ENCODE measurements at places on chromosomes 4 and X. TPM values are rescaled to one million over a fixed set of nuclear protein-coding genes. Genes with fewer than 3 reads are reported as not detected.
A peak's percentile ranks its signal among the peaks of the same experiment; 100 is the strongest.

- no peak overlapping the region for H3K27ac ChIP-seq
- no peak for DNase-seq
- no peaks in the 10 kb centered on the region for H3K4me1 ChIP-seq
- no peaks in the 10 kb centered on the region for H3K27me3 ChIP-seq
These were observed 90.3 kb upstream of the FRG1 start for GRCh38 chr4:189850239-189850856.

DNA sequence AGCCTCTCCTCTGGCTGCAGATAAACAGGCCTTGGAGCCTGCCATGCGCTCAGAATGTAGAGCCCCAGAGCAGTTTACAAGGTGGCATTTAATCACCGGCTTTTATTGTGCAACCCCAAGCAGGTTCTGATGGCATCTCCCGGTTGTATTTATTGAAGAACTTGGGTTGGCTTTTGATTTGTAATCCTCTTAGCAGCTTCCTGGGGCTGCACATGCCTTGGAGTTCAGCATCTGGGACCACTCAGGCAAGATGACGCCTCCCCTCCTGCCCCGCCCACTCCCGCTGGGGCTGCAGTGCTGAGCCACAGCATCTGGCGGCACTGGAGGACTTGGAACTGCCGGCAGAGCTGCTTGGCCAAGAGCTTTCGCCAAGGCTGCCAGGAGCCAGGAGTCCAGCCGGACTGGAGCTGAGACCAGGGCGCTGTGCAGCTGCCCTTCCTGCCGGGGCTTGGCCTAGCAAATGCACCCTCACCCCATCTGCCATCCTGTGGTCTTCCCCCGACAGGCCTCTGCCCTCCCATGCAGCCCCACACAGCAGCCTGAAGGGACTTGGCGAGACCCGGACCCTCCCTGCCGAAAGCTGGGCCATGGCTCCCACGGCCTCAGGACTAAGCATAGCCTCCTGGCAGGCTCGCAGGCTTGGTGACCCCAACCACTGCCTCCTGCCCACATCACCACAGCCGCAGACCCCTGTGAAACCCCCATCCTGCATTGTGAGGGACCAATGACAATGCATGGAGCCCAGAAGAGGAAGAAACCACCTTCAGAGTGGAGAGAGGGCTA lies 5.4 kb downstream of the HTRA3 start:
- H3K27me3 ChIP-seq = peaks cover 20% of the 10 kb centered on the region
- H3K27ac ChIP-seq = peak overlapping the region; percentile 43
- DNase-seq = peak; percentile 30
- H3K4me1 ChIP-seq = peaks cover 9% of the 10 kb centered on the region
- H3K36me3 ChIP-seq = no peaks in the 10 kb centered on the region
- H3K4me3 ChIP-seq = no peak overlapping the region

- H3K27me3 ChIP-seq = no peaks in the 10 kb centered on the region
- peaks cover 27% of the 10 kb centered on the region for H3K4me1 ChIP-seq
- H3K4me3 ChIP-seq = peak overlapping the region; percentile 39
- peaks cover 4% of the 10 kb centered on the region for H3K36me3 ChIP-seq
These were observed 25.8 kb upstream of the CHRNA9 start for GRCh38 chr4:40309250-40309774.

- H3K4me3 ChIP-seq = no peak overlapping the region
- no peaks in the 10 kb centered on the region for H3K27me3 ChIP-seq
- no peak overlapping the region for H3K27ac ChIP-seq
- DNase-seq = no peak
These were observed 89.3 kb downstream of the DDIT4L start for GRCh38 chr4:100100985-100101384.

GRCh38 chrX:65657659-65658058 lies 9.8 kb upstream of the MSN start:
- no peaks in the 10 kb centered on the region for H3K27me3 ChIP-seq
- H3K4me1 ChIP-seq = peaks cover 18% of the 10 kb centered on the region
- no peak overlapping the region for H3K27ac ChIP-seq

DNA sequence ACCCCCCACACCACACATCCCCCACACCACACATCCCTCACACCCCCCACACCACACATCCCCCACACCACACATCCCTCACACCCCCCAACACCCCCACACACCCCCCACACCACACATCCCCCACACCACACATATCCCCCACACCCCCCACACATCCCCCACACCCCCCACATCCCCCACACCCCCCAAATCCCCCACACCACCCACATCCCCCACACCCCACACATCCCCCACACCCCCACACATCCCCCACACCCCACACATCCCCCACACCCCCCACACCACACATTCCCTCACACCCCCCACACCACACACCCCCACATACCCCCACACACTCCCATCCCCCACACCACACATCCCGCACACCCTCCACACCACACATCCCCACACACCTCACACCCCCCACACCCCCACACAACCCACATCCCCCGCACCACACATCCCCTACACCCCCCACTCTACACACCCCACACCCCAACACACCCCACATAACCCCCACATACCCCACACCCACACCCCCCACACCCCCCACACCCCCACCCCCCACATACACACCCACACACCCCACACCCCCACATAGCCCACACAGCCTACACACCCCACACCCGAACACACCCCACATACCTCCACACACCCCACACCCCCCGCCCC lies 172.9 kb downstream of the DCLK2 start:
- no peak overlapping the region for H3K4me3 ChIP-seq
- peaks cover 42% of the 10 kb centered on the region for H3K36me3 ChIP-seq
- no peaks in the 10 kb centered on the region for H3K27me3 ChIP-seq
- no peak for DNase-seq

GRCh38 chr4:184968366-184968765 lies 49.9 kb upstream of the HELT start:
- H3K27me3 ChIP-seq = peaks cover 10% of the 10 kb centered on the region
- H3K4me3 ChIP-seq = no peak overlapping the region
- H3K4me1 ChIP-seq = no peaks in the 10 kb centered on the region
- no peak overlapping the region for H3K27ac ChIP-seq

DNA sequence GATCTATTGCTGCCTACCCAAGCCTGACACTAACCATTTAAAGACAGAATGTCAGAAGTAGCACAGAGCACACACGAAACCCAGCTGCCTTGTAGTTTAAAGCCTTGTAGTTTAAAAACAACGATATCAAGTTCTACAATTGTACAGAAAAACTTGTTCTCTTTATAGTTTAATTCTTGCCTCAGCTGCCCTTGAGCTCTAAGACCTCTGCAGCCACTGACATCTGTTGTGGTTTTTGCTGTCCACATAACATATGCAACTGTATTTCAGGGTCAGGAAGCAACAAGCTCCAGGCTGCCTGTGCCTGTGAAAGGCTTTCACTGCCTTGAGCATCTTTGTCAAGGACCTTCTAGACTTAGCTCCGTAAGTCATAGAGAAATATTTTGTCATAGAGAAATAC lies 227.2 kb downstream of the SPCS3 start:
- no peaks in the 10 kb centered on the region for H3K27me3 ChIP-seq
- peaks cover 2% of the 10 kb centered on the region for H3K36me3 ChIP-seq
- H3K27ac ChIP-seq = no peak overlapping the region
- H3K4me3 ChIP-seq = no peak overlapping the region
- DNase-seq = no peak

GRCh38 chr4:150960818-150961217 lies 54.3 kb downstream of the LRBA start:
- H3K4me3 ChIP-seq = no peak overlapping the region
- H3K36me3 ChIP-seq = peaks cover 35% of the 10 kb centered on the region
- H3K27me3 ChIP-seq = no peaks in the 10 kb centered on the region
- no peak overlapping the region for H3K27ac ChIP-seq

GRCh38 chrX:15915959-15916703 lies 61.5 kb upstream of the AP1S2 start:
- no peak for DNase-seq
- peaks cover 36% of the 10 kb centered on the region for H3K4me1 ChIP-seq
- peak overlapping the region; percentile 67 for H3K27ac ChIP-seq
- no peaks in the 10 kb centered on the region for H3K27me3 ChIP-seq
- H3K4me3 ChIP-seq = no peak overlapping the region
- peaks cover 8% of the 10 kb centered on the region for H3K36me3 ChIP-seq

DNA sequence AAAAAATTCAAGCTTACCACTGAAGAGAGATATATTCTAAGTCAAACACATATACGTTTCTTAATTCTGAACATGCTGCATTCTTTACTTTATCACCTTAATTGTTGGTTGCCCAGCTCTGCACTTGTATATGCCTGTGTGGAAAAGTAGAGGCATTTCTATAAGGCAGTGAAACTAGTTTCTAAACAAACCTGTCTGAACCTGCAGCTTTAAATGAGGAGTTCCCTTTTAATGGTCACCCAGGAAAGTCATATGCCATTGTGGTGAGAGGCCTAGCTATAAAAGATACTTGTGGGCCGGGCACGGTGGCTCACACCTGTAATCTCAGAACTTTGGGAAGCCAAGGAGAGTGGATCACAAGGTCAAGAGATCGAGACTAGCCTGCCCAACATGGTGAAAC lies 147.4 kb upstream of the RXFP1 start:
- H3K27me3 ChIP-seq = no peaks in the 10 kb centered on the region
- no peak overlapping the region for H3K4me3 ChIP-seq
- H3K36me3 ChIP-seq = no peaks in the 10 kb centered on the region

GRCh38 chr4:1288786-1289185 lies 905 bp upstream of the MAEA start:
- DNase-seq = no peak
- peaks cover 4% of the 10 kb centered on the region for H3K36me3 ChIP-seq
- H3K4me1 ChIP-seq = peaks cover 29% of the 10 kb centered on the region
- peak overlapping the region; percentile 95 for H3K27ac ChIP-seq
- H3K4me3 ChIP-seq = peak overlapping the region; percentile 91

GRCh38 chr4:6673660-6674499 lies 19.8 kb upstream of the S100P start:
- H3K36me3 ChIP-seq = peaks cover 26% of the 10 kb centered on the region
- H3K27me3 ChIP-seq = no peaks in the 10 kb centered on the region
- DNase-seq = peak; percentile 82
- peak overlapping the region; percentile 99 for H3K27ac ChIP-seq
- peaks cover 42% of the 10 kb centered on the region for H3K4me1 ChIP-seq

GRCh38 chrX:67700602-67701001 lies 156.8 kb downstream of the AR start:
- no peaks in the 10 kb centered on the region for H3K4me1 ChIP-seq
- DNase-seq = no peak
- H3K36me3 ChIP-seq = peaks cover 4% of the 10 kb centered on the region

GRCh38 chrX:139581068-139581467 lies 50.5 kb downstream of the F9 start:
- H3K4me3 ChIP-seq = no peak overlapping the region
- no peaks in the 10 kb centered on the region for H3K36me3 ChIP-seq
- no peaks in the 10 kb centered on the region for H3K4me1 ChIP-seq
- no peak overlapping the region for H3K27ac ChIP-seq
- peaks cover 38% of the 10 kb centered on the region for H3K27me3 ChIP-seq

GRCh38 chrX:17788439-17788838 lies 51.1 kb downstream of the SCML1 start:
- H3K27me3 ChIP-seq = no peaks in the 10 kb centered on the region
- no peak overlapping the region for H3K27ac ChIP-seq
- no peak overlapping the region for H3K4me3 ChIP-seq
- peaks cover 3% of the 10 kb centered on the region for H3K4me1 ChIP-seq
- DNase-seq = peak; percentile 9

F11 gene
- not detected for total RNA-seq

SPATA18 gene
- total RNA-seq = 3.0 TPM

WNK3 gene
- total RNA-seq = 30.7 TPM

TCEAL7 gene
- total RNA-seq = 18.9 TPM

AR gene
- 7.9 TPM for total RNA-seq

GC gene
- total RNA-seq = not detected

SASH3 gene
- not detected for total RNA-seq

NSUN7 gene
- 4.7 TPM for total RNA-seq
